NCI-H187 (cell line): ENCODE measurements at places on chromosomes 4 and X.

- DNase-seq: no peak
These were observed 90.5 kb upstream of the TRIM2 start for GRCh38 chr4:153113838-153114105.

GRCh38 chrX:52870046-52870445 lies 2.2 kb upstream of the XAGE3 start:
- DNase-seq: no peak

DNA sequence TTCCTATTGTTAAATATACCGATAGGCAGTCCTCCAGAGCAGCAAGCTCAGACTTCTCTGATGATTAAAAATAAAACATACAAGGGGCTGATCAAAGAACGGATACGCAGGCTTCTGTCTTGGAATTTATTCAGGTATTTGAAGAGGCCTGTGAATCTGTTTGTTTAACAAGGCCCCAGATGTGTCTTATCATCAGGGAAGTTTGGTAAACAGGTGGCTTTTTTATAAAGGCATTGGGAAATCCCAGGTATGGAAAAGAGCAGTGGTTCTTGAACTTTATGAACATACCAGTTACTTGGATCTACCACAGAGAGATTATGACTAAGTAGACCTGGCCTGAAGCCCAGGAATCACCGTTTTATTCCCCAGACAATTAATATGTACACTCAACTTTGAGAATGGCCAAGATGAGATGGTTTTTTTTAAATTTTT lies 47.9 kb downstream of the SOWAHB start:
- no peak for DNase-seq

DNA sequence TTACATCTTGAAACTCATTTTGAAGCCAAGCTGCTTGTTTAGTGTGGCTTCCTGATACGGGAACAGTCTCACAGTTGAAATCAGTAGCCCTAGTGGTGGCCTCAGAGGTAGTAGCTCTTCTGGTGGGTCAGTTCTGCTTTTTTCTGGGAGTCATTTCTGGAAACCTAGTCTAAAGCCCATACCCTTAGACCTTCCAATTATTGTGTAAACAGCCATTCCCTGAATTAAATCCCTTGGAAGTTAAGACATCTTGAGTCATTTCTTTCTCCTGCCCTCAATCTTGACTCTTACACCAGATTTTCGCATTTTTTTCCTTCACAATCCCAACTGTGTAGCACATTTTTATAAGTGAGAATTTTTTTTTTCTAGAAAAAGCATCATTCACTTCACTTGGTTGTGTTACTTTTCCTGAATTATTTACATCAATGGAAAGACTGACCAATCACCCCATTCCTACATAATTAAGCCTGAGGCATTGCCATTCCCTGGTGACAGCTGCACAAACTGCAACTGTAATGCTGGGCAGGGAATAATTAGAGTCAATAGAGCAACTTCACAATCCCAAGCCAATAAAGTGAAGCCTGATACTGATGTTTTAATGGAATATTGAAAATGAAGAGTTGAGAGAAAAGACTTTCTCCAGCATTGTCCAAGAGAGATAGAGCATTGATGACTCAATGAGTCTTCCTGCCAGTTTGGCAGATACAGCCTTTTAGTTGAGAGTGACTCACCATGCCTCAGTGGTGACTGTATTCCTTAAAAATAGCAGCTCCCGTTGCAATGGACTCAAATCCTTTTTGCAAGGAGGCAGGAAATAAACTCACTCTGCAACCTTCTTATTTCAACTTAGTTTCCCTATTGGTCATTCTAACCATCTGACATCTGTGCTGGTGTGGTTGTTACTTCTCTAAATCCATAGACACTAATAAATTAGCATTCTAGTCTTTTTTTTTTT lies 13.0 kb upstream of the SEPSECS start:
- DNase-seq: no peak

GRCh38 chr4:8647094-8647570 lies 54.6 kb downstream of the CPZ start:
- no peak for DNase-seq

- no peak for DNase-seq
These were observed 1.7 kb upstream of the TRPC5OS start for GRCh38 chrX:111874241-111874640.

DNA sequence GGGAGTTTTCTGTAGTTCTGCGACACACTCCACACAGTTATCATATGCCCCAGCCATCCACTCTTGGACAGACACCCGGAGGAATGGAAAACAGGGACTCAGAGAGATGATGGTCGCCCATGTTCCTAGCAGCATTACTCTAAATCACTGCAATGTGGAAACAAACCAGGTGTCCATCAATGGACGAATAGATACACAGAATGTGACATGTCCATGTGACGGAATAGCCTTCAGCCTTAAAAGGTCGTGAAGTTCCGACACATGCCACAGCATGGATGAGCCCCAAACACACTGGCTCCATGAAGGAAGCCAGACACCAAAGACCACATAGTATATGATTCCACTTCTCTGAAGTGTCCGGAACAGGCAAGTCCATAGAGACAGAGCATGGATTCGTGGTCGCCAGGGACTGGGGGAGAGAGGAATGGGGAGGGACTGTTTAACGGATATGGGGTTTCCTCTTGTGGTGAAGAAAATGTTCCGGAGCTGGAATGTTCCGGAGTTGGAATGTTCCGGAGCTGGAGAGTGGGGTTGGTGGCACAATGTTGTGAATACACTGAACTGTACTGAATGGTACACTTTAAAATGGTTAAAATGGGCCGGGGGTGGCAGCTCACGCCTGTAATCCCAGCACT lies 28.7 kb upstream of the AFAP1 start:
- DNase-seq: no peak

- no peak for DNase-seq
These were observed 201.2 kb downstream of the MID1IP1 start for GRCh38 chrX:39002466-39002865.

- peak; percentile 31 for DNase-seq
These were observed 12.4 kb downstream of the EPGN start for GRCh38 chr4:74320559-74321118.

DNA sequence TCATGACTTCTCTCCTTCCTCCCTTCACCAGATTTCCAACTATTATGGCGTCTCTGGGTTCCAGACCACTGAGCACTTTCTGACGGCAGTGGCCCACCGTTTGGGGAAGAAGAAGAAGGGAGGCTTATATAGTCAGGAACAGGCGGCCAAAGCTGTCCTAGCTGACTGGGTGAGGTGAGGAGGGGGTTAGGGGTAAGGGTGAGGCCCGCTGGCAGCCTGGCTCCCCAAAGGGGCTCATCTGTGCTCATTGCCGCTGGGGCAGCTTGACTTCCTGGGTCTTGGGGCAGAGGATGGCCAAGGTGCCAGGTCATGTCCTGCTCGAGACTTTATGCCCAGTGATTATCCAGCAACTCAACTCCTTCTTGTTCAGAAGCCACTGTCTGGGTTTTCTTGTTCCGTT lies 21.8 kb downstream of the GNL3L start:
- DNase-seq: no peak

DNA sequence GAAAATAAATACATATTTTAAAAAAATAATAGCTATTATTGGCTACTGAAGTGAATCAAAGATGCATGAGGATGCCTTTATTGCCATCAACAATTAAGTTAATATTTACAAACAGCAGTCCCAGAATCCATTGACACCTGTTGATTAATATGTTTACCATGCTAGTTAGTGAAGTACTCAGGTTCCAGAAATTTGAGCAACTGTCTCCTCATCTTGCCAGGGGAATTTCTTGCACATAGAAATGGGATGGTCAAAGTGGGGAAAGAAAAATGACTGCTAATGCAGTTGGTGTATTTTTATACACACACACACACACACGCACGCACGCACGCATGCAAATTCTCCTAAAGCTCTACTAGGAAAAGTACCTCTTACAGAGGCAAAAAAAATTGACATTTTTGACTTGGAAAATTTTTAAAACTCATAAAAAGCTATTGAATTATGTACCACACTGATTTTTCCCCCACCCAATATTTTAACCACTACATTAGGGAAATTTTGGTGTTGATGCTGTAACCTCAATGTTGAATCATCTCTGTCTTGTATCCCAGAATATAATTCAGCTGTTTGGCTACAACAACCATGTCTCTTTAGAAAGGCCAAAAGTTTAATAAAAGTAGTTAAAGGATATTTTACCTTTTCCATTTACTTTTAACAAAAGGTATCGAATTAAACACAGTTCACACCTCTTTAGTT lies 105.3 kb upstream of the TMEM150C start:
- no peak for DNase-seq

- DNase-seq: peak; percentile 10
These were observed 264.0 kb downstream of the MID1IP1 start for GRCh38 chrX:39065051-39065871.

GRCh38 chrX:135463937-135464336 lies 42.2 kb downstream of the SMIM10L2A start:
- DNase-seq: no peak

- DNase-seq: no peak
These were observed 32.6 kb downstream of the RELL1 start for GRCh38 chr4:37653601-37654000.

DNA sequence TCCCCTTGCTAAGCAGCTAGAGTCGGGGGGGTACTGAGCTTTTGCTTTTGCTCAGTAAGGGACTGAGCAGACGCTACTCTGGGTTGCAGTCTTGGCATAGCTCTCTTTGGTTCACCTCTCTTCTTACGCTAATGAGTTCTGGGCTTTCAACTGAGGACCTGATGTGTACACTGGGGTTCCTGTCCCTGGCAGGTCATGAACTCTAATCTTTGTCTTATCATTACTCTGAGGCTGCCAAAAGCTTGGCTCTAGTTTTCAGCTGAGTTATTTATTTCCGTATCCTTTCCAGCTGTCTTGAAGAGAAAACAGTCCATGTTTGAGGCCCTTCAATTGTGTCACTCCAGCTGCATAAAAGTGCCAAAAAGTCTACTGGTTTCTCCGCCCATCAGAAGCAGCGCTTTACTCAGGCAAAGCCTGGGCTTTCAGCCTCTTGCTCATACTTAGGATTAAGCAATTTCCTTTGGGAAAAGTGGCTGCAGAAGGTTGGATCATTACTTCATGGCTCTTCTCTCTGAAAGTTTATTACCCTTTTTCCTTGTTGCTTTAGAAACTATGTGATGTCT lies 121.0 kb upstream of the STOX2 start:
- DNase-seq: no peak

DNA sequence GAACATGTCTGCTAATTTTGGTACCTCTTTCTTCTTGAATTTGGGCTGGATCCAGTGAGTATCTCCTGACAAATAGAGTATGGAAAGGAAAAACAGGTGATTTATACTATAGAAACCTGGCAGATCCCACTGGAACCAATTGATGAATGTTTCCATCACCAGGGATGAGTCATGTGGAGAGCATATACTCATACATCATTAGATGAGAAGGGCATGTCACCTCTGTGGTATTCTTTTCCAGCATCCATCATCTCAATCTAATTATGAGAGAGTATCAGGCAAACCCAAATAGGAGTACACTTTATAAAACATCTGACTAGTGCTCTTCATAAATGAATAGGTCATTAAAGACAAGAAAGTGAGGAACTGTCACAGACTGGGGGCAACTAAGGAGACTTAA lies 90.7 kb downstream of the CLDN22 start:
- no peak for DNase-seq

GRCh38 chr4:94974773-94975172 lies 217.0 kb downstream of the BMPR1B start:
- DNase-seq: no peak

DNA sequence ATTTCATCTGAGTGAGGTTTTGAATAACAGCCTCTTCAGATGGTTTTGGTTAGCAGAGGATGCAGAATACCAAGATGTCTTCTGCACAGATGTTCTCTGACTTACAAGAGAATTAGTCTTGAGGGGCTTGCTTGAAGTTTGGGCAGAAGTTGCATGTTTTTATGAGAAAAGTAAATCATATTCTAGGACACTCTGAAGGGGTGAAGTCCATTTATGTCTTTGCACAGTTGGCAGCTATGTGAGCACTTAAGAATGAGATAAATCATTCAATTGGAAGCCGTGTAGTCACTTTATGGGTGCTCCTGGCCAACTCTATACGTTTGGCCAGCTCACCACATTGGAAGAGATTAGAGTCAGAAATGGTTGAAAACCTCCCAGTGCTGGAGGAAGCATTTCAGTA lies 252.7 kb upstream of the KCNIP4 start:
- no peak for DNase-seq

GRCh38 chrX:69618803-69619202 lies 2.9 kb downstream of the EDA start:
- no peak for DNase-seq

- peak; percentile 76 for DNase-seq
These were observed 100.3 kb downstream of the SLC34A2 start for GRCh38 chr4:25755911-25756310.

DNA sequence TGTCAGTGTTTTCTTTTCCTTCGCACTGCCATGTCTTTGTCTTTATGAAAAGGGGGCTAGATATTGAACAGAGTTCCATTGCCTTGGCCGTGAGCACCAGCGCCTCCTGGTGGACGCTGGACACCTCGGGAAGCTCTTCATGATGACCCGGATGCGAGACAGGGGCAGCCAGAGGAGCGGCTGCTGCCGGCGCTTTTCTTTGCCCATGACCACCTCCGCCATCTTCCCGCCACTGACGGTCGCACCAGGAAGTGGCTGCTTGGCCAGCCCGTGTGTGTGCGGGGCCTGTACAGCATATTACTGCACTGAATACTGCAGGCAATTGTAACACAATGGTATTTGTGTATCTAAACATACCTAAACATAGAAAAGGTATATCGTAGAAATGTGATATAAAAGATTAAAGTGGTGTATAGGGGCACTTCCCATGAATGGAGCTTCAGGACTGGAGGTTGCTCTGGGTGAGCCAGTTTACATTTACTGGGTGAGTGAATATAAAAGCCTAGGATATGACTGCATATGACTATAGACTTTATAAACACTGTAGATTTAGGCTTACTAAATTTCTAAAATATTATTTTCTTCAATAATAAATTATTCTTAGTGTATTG lies 15.8 kb upstream of the GRIA2 start:
- DNase-seq: no peak

GRCh38 chrX:41602816-41603345 lies 85.9 kb upstream of the GPR34 start:
- no peak for DNase-seq

- no peak for DNase-seq
These were observed 88.2 kb downstream of the SORBS2 start for GRCh38 chr4:185723631-185724260.

DNA sequence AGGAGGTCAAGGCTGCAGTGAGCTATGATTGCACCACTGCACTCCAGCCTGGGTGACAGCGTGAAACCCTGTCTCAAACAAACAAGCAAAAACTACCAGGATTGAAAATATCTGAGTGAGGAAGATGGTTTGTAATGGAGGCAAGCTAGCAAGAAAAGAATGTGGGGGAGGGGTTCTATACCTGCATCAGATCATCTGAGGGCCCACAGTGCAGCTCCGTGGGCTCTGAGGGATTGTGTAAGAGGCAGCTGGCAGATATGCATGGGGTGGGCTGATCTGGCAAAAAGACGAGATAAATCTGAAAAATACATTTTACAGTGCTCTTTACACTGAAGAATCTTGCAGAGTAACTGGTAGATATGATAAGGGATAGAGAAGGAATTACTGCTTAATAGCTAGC lies 28.9 kb upstream of the CHRNA9 start:
- DNase-seq: no peak
